ENCODE measurements at places on chromosomes 2 and 18. TPM values are rescaled to one million over a fixed set of nuclear protein-coding genes. Genes with fewer than 3 reads are reported as not detected.

- no peak for DNase-seq
- H3K36me3 ChIP-seq = no peaks in the 10 kb centered on the region
- H3K27ac ChIP-seq = no peak overlapping the region
- no peak overlapping the region for H3K4me3 ChIP-seq
Observed at GRCh38 chr2:176763851-176764404, 448.7 kb upstream of the HNRNPA3 start.

DNA sequence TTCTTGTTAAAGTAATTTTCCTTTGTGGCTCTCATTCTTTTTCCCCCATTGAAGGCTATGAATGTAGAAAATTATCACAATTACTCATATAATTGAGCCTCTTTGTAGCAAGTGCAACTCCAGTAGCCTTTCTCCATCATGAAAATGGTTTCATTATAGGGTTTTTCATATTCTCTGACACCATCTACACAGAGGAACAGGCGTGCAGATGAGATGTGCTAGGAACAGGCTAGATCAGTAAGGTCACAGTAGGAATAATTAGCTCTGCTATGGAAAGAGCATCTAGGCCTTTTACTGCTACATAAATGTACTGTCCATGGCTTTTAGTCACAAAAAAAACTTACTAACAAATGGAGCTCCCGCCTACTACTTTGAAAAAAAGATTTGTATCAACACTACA lies 12.6 kb upstream of the DLX1 start:
- no peaks in the 10 kb centered on the region for H3K4me1 ChIP-seq
- DNase-seq = no peak
- no peak overlapping the region for H3K4me3 ChIP-seq
- H3K27me3 ChIP-seq = no peaks in the 10 kb centered on the region

DNA sequence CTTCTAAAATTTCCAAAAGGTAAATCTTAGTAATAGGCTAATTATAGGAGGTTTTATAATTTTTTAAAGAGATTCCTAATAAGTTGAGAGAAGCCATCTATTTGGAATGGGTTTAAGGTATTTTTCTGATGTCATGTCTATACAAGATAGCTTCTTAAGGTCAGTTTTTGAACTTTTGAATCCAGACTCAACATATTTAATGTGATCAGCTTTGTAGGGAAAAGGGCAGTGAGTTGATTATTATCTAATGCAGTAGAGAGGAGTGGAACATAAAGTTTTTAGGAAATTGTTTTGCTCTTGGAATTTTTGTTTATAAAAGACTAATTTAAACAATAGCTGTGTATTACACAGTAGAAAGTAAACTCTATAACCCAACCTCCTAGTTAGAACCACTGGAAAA lies 96.3 kb downstream of the PHLPP1 start:
- DNase-seq = no peak
- no peaks in the 10 kb centered on the region for H3K4me1 ChIP-seq
- no peaks in the 10 kb centered on the region for H3K36me3 ChIP-seq
- H3K27me3 ChIP-seq = no peaks in the 10 kb centered on the region
- H3K27ac ChIP-seq = no peak overlapping the region
- H3K4me3 ChIP-seq = no peak overlapping the region

HOXD13 gene
- total RNA-seq = 10.6 TPM

- no peaks in the 10 kb centered on the region for H3K36me3 ChIP-seq
- H3K4me1 ChIP-seq = no peaks in the 10 kb centered on the region
- peak overlapping the region; percentile 42 for H3K27ac ChIP-seq
Observed at GRCh38 chr2:9142551-9143263, 63.9 kb upstream of the ASAP2 start.

Measured in prostate gland (tissue), 2 donors.